Urothelium cell line (cell line): ENCODE measurements at places on chromosomes 7 and 10.

GRCh38 chr7:87420173-87420572 lies 55.3 kb downstream of the ABCB4 start:
- DNase-seq: no peak

DNA sequence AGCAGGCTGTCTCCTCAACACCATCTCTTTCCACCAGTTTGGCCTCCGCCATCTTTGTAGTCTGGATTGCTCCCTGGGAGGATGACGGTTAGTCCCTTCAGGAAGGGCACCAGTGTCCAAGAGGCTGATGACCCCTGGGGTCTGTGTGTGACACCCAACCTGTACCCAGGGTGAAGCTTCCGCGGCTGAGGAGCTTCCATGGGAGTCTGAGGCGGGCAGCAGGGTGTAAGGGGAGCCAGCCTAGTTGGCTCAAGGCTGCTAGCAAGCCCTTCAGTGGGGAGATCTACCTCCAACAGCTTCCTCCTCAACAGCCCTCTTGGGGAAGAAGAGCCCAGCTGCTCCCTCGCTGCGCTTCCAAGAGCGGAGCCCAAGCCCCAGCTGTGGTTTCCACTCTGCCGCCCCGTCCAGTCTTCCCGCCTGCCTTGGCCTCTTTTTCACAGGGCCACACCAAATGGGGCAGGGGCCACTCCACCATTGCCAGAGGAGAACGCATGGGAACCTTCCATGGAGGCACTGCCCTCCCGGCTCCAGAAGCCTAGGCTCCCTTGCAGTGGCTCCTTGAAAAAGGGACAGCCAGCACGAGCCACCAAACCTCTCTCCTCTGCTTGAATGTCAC lies 57.4 kb downstream of the TMEM209 start:
- no peak for DNase-seq

DNA sequence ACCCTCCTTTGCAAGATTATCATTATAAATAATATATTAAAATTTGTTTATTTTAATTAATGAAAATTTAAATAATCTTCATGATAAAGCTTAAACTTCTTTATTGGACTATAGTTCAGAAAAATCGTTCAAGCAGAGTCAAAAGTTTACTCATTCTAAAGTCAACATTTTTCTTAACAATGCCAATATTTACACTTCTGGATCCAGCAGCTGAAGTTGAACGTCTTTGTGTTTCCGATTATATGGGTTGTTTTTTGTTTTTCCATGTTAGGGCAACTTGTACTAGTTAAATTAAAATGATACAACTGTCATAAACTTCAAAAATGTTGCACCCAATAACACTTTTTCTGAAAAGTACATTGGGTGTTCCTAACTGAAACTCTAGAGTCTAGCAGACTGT lies 43.8 kb downstream of the GRB10 start:
- no peak for DNase-seq

DNA sequence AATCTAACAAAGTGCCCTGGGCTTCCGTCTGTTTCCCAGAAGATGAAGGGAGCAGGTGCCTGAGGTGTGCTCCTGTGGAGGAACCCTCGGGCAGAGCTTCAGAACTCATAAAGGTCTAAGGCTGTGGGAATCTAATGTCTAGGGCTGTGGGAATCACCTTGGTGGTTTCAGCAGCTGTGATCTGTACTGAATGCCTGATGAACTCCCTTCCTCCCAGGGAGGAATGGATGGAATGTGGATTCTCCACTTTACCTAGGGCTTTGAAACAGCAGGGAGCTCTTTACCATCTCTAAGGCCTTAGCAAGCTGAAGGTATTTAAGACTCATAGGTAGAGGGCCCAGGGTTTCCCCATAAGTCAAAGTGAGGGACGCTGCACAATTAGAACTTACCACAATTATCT lies 36.0 kb upstream of the SEMA3E start:
- DNase-seq: no peak

DNA sequence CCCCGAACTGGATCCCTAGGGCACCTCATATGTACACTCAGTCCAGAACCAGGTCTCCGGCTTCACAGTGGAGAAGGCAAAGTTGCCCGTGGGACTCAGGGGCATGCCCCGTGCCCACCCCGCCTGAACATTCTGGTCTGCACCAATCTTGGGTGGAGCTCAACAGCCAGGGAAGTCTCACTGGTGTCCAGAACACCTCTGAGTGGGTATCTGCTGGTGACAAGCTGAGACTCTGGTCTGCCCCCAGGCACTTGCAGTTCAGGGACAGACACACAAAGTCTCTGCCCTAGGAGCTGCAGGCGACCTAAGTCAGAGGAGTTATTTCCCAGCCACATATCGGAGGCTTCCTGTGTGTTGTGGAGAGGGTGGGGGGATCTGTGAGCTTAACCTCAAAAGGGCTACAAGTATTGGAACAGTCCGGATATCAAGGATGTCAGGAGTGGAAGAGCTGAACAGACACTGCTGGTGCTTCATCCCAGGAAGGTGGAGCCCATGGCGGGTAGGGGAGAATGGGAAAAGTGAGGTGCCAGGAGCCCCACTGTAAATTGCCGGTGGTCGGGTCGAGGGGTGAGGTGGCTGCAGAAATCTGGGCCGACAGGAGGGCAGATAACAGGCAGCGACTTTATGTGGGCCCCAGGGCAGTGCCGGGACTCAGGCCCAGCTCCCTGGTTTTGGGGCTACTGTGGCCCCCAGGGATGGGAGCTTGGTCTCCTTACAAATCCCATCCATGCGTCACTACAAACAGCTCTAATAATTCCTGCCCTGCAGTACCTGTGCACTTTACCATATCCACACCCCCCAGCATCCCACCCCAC lies 8.6 kb upstream of the TLX1 start:
- no peak for DNase-seq

GRCh38 chr10:129883626-129884397 lies 80.3 kb downstream of the EBF3 start:
- DNase-seq: no peak

DNA sequence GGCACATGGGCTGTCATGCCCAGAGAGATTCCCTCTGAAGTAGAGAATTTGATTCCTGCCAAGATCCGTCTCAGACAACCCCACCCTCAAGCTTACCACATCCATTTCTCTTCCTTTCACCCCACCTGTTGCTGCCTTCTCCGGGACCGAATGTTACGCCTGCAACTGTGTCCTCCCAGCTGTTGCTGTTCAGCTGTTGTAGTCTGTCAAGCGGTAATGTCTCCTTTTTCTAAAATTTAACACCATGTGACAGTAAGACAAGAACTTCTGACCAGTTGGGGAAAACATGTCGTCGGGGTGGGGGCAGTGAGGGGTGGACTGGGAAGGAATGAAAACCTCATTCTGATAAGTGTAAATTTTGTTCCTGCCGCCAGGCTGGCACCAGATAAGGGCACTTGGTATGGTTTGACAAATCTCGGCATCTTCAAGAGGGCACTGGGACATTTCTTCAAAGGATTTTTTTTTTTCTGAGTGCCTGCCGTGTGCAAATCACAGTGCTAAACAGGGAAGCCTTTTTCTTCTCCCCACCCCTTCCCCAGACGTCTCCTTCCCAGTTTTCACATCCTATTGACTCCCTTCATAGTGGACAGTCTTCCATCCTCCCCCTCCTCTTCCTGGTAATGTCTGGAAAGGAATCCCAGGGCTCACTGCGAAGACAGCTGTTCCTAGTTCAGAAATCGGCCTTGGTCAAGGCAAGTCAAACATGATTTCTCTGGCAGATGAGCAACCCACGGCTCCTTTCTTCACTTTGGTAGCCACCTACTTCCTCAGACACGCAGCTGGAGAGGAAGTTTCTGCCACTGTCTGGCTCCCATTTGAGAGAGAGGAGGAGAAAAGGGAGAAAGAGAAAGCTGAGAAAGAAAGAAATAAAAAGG lies 5.0 kb upstream of the CELF2 start:
- DNase-seq: no peak

- no peak for DNase-seq
Measured at GRCh38 chr10:119575506-119575905, 21.3 kb downstream of the TIAL1 start.

DNA sequence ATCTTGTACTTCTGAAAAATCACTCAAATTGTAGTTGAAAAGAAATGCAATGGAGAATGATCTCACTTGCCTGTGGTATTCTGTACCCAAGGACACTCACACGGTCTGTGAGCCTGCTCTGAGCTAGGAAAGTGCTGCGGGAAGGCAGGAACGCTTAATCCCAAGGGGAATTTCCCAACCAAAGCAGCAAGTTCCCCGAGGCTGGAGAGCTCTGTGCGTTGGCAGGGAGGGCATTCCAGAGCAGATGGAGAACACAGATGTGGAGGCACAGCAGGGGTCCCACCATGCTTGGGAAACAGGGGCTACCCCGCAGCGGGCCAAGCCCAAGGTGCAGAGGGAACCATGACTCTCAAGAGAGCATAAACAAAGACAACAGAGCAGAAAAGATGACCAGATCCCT lies 13.6 kb downstream of the SVIL start:
- DNase-seq: no peak

- no peak for DNase-seq
Measured at GRCh38 chr7:68224041-68224741, 1227.6 kb downstream of the TYW1 start.

DNA sequence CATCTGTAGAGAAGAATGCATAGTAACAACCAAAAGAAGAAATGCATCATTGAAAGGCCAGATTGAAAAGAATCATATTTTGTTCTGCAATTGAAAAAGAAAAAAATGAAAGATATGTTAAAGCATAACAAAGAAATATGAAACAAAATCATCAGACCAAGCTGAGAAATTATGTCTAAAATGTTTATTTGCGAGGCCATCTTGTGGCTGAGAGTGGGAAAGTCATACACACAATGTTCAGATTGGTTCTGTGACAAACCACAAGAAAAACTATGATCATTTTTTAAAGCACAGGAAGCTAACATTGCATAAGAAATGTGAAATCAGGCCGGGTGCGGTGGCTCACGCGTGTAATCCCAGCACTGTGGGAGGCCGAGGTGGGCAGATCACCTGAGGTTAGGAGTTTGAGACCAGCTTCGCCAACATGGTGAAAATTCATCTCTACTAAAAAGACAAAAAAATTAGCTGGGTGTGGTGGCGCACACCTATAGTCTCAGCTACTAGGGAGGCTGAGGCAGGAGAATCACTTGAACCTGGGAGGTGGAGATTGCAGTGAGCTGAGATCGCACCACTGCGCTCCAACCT lies 36.6 kb downstream of the ABCB5 start:
- peak; percentile 29 for DNase-seq

DNA sequence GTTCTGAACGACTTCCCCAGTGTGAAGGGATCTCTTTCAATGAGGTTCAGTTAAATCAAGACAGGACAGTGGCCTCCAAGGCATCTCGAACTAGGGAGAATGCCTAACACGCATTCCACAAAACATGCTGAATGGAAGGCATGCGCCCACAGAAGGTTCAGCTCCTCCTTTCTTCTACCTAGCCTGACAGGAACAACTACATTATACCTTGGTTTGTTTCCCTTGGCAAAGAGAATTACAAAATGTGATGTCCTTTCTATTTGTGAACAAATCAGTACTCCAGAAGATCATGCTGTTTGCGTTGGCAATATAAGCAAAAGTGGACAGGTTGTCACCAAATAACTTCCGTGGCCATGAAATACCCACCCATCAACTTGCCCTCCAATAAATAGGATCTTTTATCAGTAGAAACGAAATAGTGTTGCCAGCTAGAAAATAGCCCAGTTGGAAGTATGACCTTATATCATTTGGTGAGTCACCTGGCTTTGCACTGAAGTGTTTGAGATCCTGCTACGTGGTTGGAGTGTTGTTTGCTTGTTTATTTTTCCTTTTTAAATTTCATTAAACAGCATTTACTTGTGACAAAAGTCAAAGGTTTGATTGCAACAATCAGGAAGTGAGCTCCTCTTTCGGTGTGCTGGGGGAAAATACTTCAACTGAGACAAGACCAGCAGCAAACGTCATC lies 117.0 kb upstream of the FAM204A start:
- no peak for DNase-seq

DNA sequence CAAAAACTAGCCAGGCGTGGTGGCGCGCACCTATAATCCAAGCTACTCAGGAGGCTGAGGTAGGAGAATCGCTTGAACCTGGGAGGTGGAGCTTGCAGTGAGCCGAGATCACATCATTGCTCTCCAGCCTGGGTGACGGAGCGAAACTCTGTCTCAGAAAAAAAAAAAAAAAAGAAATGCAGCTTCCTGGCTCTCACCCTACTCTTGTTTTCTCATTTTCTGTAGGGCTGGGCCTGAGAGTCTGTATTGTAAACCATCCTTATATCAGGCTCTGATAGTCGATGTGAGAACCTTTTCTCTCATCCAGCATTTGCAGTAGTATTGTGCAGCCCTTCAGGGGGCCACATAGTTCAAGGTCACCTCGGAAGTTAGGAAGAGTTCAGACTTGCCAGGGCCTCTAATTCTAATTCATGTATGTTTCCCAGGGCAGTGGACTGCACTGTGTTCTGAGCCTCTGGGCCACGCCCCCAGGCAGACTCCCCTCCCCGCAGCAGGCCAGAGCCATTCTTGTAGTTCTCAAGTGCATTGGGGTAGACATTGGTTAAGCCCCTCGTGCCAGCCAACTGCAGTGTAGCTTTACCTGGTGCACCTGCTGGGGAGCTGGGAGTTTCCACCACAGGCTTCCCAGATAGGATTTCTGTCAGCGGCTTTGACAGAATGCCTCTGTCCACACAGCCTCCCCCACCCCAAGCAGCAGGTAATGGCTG lies 38.3 kb upstream of the PDCD4 start:
- no peak for DNase-seq

DNA sequence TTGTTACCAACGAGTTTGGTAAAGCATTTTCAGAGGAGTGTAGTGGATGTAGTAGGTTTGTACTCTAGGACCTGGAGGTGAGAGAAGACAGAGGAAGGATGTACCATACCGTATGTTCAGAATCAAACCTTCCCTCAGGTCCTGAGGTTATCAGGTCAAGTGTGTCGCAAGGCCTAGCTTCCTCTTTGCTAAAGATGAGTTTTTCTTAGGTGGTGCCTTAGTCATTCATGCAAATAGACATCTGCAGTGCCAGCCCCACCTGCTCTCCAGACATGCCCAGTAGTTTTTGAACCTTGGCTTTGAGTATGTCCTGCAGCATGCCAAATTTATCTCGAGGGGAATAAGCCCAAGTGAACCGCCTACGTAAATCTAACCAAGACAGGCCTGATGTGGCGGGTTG lies 71.3 kb downstream of the HDAC9 start:
- no peak for DNase-seq

DNA sequence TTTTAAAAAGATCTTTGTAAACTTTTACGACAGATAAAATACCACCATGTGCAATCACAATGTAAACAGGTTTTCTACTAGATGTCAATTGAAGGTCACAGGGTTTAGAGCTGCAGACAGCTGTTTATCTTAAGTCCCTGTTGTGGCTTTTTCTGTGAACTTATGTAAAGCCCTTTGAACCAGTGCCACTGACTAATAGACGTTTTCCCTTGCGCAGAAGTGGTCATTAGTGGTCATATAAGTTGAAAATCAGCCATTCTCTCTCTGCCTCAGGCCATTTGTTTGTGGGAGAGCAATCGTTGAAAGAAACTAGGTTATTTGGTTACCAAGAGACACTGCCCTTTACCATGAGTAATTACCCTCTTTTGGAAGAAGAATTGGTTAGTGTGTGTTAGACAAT lies 23.9 kb downstream of the CACNB2 start:
- DNase-seq: no peak

GRCh38 chr10:62095181-62096122 lies 173.2 kb downstream of the RTKN2 start:
- peak; percentile 72 for DNase-seq

DNA sequence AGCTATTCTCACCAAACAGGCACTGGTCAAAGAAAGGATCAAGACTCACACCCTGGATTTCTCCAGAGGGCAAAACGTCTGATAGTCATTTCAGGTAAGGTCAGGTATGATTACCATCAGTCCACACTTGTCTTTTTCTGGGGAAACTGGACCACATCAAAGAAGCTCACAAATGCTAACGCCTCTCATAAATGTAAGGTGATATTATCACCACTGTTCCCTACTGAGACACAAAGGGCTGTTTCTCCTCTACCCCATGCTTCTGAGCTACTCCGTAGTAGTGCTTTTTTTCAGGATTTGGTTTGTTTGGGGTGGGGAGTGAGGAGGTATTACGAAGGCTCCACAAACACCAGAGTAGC lies 51.6 kb downstream of the CREB3L2 start:
- no peak for DNase-seq
